T-cell (primary cell): ENCODE measurements at places on chromosomes 5 and 9. TPM values are rescaled to one million over a fixed set of nuclear protein-coding genes. Genes with fewer than 3 reads are reported as not detected.

The PPP1R26 gene
- 1.7 TPM for total RNA-seq

The FRMD3 gene
- total RNA-seq = 0.58 TPM

The GCNT4 gene
- 14.7 TPM for total RNA-seq

The OR1J2 gene
- total RNA-seq = not detected

The SLC6A19 gene
- total RNA-seq = 0.06 TPM

The LCN1 gene
- not detected for total RNA-seq

The CHD1 gene
- 64.9 TPM for total RNA-seq

The PHYHD1 gene
- 3.3 TPM for total RNA-seq

The LAMC3 gene
- total RNA-seq = 3.7 TPM

The OLFM1 gene
- total RNA-seq = not detected

The PTGDS gene
- total RNA-seq = 26.4 TPM

The GFI1B gene
- not detected for total RNA-seq

The ELOVL7 gene
- total RNA-seq = 0.14 TPM

The GARIN3 gene
- total RNA-seq = not detected

The HTR1A gene
- total RNA-seq = not detected

The MYMK gene
- not detected for total RNA-seq

The MED10 gene
- total RNA-seq = 53.9 TPM

The SHOC1 gene
- not detected for total RNA-seq

The EPB41L4A gene
- 0.47 TPM for total RNA-seq

The RANBP3L gene
- total RNA-seq = not detected

The FGD3 gene
- 201 TPM for total RNA-seq

The BTNL9 gene
- total RNA-seq = not detected

The WNT8A gene
- not detected for total RNA-seq

The GZMA gene
- total RNA-seq = 29.8 TPM

The RAD23B gene
- 66.4 TPM for total RNA-seq

The CTSV gene
- total RNA-seq = 0.23 TPM

The ADAMTSL2 gene
- 0.53 TPM for total RNA-seq

The ADGRD2 gene
- not detected for total RNA-seq

The IFNA21 gene
- total RNA-seq = not detected

The ENTREP1 gene
- total RNA-seq = 0.16 TPM

The C9orf50 gene
- total RNA-seq = not detected

The RNF208 gene
- total RNA-seq = 1.5 TPM

The CCL27 gene
- total RNA-seq = not detected

The HNRNPH1 gene
- total RNA-seq = 2,165 TPM

The SPINK13 gene
- total RNA-seq = not detected

The ENTPD2 gene
- total RNA-seq = not detected

The ERP44 gene
- 11.8 TPM for total RNA-seq

The FOXD1 gene
- total RNA-seq = 0.68 TPM

The SLC46A2 gene
- not detected for total RNA-seq

The PCDHGA10 gene
- 0.32 TPM for total RNA-seq

The ITGA1 gene
- 2.9 TPM for total RNA-seq

The NR5A1 gene
- 0.30 TPM for total RNA-seq

The IFNB1 gene
- total RNA-seq = not detected

The PCDHB4 gene
- total RNA-seq = not detected

The SV2C gene
- 0.03 TPM for total RNA-seq

The C5orf58 gene
- total RNA-seq = not detected

The CCIN gene
- total RNA-seq = not detected

The TSLP gene
- total RNA-seq = not detected

The LCNL1 gene
- 2.1 TPM for total RNA-seq

The GRM6 gene
- not detected for total RNA-seq

The PLAC8L1 gene
- total RNA-seq = not detected
